ENCODE measurements at places on chromosomes 12 and 14.

- no peak for DNase-seq
Measured at GRCh38 chr12:94255428-94255827, 107.1 kb downstream of the PLXNC1 start.

GRCh38 chr12:109817627-109818231, 15.5 kb downstream of the TRPV4 start:
- DNase-seq = no peak

GRCh38 chr14:101855958-101856357, 94.4 kb downstream of the PPP2R5C start:
- no peak for DNase-seq

DNA sequence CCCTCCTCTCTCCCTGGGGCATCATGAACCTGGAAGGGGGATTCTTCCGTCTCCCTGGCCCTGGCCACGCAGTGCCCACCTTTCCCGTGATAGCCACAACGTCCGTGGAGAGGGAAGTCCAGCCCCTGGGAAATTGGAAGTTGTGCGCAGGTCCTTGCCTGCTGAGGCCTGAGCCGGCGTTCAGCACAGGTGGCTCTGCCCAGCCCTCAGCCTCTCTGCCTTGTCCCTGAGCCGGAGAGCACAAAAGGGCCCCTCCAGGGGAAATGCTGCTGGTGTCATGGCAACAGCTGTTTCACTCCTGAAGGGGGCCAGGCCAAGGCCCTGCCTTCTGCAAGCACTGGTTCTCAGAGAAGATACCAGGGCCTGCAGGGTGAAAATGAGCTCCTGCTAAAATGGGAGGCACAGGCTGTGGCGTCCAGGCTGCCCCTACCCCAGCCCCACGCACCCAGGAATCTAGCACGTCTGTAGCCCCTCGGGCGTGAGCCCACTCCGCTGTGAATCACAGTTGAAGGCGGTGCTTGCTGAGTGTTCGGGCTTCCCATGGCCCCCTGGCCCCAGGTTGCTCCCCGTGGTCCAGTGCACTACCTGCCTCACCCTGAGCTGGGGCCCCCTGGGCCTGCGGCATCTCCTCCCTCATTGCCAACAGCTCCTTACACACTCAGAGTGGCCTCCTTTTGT, 149.4 kb downstream of the ADGRD1 start:
- DNase-seq = no peak

DNA sequence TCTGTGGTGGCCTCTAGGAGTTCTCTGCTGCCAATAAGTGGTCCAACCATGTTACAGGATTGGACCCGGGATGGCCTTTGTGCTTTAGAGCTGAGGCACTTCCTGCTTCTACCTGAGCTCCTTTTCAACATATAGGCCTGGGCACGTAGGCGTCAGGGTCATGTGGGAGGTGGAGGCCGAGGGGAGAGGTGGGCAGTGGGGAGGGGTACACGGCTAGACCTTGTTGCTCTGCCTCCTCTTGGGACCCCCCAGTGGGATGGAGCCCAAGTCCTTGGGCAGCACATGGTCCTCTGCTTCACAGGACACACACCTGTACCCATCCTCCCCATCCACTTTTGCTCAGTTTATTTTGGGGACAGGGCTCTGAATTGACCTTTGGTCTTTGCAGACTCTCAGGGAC, 7.4 kb downstream of the RBP5 start:
- no peak for DNase-seq

GRCh38 chr12:83796531-83796930, 1109.8 kb downstream of the TMTC2 start:
- DNase-seq = no peak

DNA sequence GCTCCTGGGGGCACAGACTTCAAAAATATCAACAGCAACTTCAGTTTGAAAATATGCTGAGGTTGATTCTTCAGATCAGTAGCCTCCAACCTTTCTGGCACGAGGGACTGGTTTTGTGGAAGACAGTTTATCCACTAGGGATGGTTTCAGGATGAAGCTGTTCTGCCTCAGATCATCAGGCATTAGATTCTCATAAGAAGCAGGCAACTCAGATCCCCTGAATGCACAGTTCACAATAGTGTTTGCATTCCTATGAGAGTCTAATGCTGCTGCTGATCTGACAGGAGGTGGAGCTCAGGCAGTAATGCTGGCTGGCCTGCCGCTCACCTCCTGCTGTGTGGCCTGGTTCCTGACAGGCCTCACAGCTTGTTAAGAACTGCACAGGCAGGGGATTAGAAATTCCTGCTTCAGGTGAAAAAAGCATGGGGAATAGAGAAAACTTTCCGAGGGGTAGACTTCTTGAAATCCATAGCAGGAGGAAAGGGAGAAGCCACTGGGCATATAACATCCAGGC, 12.8 kb downstream of the EPYC start:
- DNase-seq = no peak

- DNase-seq = no peak
Measured at GRCh38 chr12:6946033-6946919, 2.5 kb downstream of the C12orf57 start.

DNA sequence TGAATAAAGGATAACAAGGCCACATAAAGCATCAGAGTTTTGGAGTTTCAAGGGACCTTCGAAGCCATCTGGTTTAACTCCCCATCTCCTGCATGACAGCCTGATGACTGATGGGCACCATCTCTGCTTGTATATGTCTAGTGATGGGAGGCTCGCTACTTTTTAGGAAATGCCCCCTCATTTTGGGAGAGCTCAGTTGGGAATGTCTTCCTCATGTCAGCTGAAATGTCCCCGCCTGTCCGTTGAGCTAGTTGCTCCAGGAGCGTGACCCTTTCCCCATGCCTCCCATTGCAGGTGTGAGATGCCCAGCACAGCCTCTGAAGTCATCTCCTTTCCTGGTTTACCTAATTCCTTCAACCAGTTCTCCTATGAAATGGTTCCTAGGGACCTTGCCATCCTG, 69.6 kb upstream of the CAPRIN2 start:
- DNase-seq = no peak

GRCh38 chr12:93745286-93745685, 68.1 kb downstream of the CRADD start:
- DNase-seq = no peak

- no peak for DNase-seq
Measured at GRCh38 chr12:56385873-56386272, 23.2 kb upstream of the APOF start.

- DNase-seq = no peak
Measured at GRCh38 chr12:18391151-18391550, 129.8 kb downstream of the PIK3C2G start.

Measured in stimulated activated CD4-positive, alpha-beta T cell treated with anti-CD3 and anti-CD28 coated beads, TNF-alpha, amount 100 ng/mL, for 1 hour (primary cell).